Bronchial epithelial cell (primary cell): ENCODE measurements at places on chromosomes 5 and 9. TPM values are rescaled to one million over a fixed set of nuclear protein-coding genes. Genes with fewer than 3 reads are reported as not detected.

The WNT8A gene
- not detected in 2 replicates for total RNA-seq

- no peak for DNase-seq
Measured at GRCh38 chr5:90473396-90474234, 956 bp downstream of the MBLAC2 start.

The ANKH gene
- 11.1 and 12.9 TPM in 2 replicates for total RNA-seq

The PCDHA1 gene
- under 0.01 TPM in 1 of 2 replicates, not detected in the other for total RNA-seq

- DNase-seq, result no peak
Measured at GRCh38 chr5:175538576-175538975, 60.2 kb downstream of the SFXN1 start.

GRCh38 chr9:34551751-34552605 is 29.2 kb upstream of the ENHO start:
- no peak for DNase-seq

- DNase-seq, result no peak
Measured at GRCh38 chr5:29547236-29547865, 1646.1 kb upstream of the CDH6 start.

The OTP gene
- total RNA-seq, result not detected in 2 replicates

GRCh38 chr5:98906756-98907355 is 22.0 kb downstream of the CHD1 start:
- no peak for DNase-seq

GRCh38 chr5:11182441-11183080 is 421.5 kb upstream of the DAP start:
- DNase-seq, result peak; percentile 7

DNA sequence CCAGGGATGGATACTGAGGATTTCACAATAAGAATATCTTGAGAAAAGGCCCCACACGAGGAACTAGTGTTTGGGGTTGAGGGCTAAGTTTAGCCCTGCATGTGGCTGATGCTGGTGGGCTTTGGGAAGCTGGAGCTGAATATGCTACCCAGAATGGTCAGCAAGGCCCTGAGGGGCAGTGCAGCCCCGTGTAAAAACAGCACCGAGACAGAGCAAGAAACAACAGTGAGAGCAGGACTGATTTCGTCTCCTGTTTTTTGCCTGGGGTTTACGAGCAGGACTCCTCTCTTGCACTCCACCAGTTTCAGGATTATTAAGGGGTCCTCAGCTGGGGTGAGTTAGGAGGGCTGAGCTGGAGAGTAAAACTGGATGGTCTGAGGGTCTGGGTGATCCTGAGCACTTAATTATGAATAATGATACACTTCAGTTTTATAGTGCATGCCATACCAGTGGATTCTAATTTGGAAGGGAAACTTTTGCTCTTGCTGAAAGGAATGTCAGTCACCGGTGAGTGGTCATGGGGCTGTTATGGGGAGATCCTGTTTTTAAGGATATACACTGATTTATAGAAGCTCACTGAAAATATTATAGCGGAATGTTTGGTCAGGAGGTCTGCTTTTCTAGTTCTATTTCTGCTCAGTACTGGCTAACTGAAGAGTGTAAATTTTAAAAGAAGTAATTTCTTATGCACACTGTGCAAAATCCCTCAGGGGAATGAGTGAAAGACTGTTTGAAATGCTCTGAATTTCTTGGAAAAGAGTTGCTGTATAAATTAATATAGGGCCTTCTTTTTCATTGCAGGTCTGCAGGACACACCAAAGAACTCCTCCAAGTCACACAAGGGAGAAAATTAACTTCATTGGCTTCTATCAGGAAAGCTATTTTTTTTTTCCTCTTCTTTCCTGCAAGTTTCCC is 42.7 kb upstream of the NFIB start:
- DNase-seq, result no peak

The GPR150 gene
- 0.26 TPM in 2 replicates for total RNA-seq

GRCh38 chr9:95778957-95779356 is 96.5 kb upstream of the ERCC6L2 start:
- DNase-seq, result peak; percentile 42

The CARD9 gene
- 0.51 and 0.53 TPM in 2 replicates for total RNA-seq

The SPATA31C1 gene
- total RNA-seq, result not detected in 2 replicates

DNA sequence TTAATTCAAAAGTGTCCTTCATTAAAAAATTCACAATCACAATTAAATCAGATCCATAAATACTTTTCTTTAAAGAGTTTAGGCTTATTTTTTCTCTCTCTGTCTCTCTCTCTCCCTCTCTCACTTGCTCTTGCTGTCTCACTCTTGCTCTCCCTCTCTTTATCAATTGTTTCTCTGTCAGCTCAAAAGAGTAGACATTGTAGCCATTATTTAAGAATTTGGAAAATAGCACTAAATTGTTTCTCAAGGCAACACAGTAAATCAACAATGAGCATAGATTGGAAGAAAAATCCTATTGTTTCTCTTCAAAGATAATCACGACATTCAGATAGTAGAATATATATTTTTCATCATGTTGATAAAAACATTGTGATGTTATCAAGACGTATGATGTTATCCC is 1114.0 kb downstream of the PTPRD start:
- DNase-seq, result no peak

GRCh38 chr9:18208166-18209059 is 265.5 kb upstream of the ADAMTSL1 start:
- peak; percentile 73 for DNase-seq

- DNase-seq, result no peak
Measured at GRCh38 chr9:112315331-112316257, 17.8 kb downstream of the PTBP3 start.

GRCh38 chr5:36777105-36777757 is 99.3 kb upstream of the NIPBL start:
- peak; percentile 25 for DNase-seq

GRCh38 chr9:79581794-79582193 is 10.0 kb downstream of the TLE4 start:
- peak; percentile 82 for DNase-seq

DNA sequence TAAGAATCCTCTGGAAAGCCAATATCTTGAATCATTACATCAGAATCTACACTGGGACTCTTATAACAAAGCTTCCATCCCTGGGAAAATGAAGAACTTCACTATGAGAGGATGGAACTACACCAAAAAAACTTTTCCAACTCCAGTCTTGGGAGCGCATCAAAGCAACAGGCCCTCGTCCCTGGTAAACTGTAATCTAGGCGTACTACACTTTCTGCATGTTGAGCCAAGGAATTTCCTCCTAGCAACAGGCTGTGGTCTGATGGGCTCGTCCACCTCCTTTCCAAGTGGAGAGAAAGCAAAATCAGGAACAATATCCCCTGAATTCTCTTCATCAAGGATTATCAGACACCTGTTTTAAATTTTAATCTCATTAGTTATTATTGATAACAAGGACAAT is 94.1 kb downstream of the NFIB start:
- DNase-seq, result no peak

DNA sequence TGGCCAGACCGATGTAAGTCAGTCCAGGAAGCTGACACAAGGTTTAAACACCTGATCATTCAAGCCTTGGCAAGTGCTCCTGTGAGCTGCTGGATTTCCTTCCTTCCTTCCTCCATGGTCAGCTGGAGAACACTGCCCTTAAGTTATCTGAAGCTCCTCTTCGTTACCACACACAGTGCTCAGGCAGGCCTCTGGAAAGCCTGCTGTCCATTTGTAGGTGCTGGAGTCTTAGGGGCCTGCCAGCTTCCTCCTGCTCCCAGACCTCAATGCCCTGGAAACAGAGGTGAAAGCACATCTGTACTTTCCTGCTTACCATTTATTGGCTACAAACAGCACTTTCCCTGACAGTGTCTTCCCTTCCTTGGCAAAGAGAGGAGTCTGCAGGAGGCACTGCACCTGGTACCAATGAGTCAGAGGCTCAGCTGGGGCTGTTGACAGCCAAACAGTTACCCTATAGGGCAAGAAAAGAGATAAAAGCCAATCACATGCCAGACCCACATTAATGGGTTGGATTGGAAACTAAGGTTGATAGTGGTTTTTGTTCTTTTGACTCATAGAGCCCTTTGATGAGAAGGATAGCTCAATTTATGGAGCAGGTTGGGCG is 72.6 kb upstream of the PUM3 start:
- DNase-seq, result peak; percentile 4

DNA sequence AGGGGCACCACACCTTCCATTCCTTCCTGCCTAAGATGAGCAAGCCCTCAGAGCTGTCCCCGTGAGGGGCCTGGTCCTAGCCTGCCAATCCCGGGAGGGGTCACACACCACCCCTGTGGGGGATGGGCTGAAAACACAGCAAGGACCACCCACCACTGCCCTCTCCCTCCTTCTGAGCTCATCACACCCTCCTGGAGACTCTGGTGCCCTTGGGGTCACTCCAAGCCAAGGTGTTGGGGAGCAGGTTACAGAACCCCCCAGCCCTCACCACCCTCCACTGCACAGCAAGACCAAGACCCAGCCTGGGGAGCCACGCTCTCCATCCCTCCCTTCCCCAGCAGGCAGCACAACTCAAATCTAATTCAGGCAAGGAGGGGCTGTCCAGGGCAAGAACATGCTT is 60.5 kb upstream of the PPP1R26 start:
- DNase-seq, result no peak

GRCh38 chr9:33186457-33187168 is 19.5 kb upstream of the B4GALT1 start:
- DNase-seq, result peak; percentile 95

GRCh38 chr5:145104106-145104505 is 731.0 kb downstream of the PRELID2 start:
- no peak for DNase-seq

- DNase-seq, result no peak
Measured at GRCh38 chr9:8477450-8477849, 677.9 kb upstream of the DMAC1 start.

The XPA gene
- total RNA-seq, result 4.2 and 7.8 TPM in 2 replicates

- DNase-seq, result no peak
Measured at GRCh38 chr9:123364241-123364824, 8.3 kb downstream of the CRB2 start.

GRCh38 chr9:125908966-125909365 is 161.8 kb downstream of the PBX3 start:
- DNase-seq, result no peak

- DNase-seq, result no peak
Measured at GRCh38 chr5:62977661-62978060, 399.0 kb downstream of the LRRC70 start.

DNA sequence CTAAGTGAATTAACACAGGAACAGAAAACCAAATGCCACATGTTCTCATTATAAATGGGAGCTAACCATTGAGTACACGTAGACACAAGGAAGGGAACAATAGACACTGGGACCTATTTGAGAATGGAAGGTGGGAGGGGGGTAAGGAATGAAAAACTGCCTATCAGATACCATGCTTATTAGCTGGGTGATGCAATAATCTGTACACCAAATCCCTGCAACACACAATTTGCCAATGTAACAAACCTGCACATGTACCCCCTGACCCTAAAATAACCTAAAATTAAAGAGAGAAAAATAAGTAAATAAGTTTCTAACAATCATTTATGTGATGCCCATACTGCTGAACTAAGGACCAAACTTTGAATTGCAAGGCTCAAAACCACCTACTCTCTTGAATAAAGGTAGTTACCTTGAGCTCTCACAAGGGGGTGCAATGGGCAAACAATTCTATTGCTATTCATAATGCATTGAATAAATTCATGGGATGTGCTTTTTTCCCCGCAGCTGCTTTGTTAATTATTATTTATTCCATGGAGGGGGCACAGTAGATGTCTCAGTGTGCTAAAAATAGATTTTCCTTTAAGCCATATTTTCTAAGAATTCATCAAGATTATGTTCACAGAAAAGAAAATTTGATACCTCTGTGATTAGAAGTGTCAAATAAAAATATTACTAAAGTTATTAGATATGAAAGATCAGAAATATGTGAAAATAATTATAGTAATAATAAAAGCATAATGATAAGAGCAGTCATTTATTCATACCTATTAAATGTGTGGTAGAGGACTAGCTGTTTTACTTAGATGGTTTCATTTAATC is 76.2 kb upstream of the PTPN3 start:
- DNase-seq, result peak; percentile 63

- DNase-seq, result no peak
Measured at GRCh38 chr5:122332599-122333555, 20.8 kb downstream of the SNCAIP start.

GRCh38 chr5:174313615-174314014 is 268.1 kb downstream of the NSG2 start:
- DNase-seq, result no peak

The GABRA1 gene
- not detected in 2 replicates for total RNA-seq

The TNFAIP8 gene
- total RNA-seq, result 51.9 and 57.1 TPM in 2 replicates

DNA sequence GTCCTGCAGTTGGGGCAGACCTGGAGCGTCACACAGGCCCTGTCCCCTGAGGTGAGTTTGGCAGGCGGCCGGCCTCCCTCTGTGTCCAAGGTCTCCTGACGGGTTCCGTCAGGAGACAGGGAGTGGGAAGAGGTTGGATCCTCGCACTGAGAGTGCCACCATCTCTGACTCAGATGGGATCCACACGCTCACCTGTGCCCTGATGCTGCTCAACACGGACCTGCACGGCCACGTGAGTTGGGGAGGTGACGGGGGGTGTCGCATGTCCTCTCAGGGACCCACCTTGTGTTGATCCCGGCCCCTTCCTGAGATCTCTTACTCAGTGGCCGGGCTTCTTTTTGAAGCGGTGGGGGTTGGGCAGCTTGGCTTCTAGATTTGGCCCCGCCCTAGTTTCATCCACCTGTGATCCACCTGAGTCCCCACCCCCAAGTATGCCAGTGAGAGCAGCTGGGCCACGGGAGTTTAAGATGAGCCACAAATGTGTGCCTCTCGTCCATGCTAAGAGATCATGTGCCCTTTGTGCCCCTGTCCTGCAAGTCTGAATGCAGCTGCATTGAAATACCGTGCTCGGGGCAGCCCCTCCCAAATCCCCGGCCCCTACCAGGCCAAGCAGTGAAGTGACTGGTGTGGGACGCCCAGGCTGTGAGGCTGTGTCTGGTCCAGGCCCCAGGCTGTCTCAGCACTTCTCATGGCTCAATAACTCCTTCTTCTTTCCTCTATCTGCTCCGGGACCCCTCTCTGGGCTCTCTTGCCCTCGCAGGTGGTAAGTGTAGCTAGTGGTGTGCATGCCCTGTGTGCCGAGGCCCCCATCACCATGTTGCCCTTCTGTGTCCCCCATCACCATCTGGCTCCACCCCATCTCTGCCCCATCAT is 27.2 kb downstream of the PSD2 start:
- DNase-seq, result no peak

DNA sequence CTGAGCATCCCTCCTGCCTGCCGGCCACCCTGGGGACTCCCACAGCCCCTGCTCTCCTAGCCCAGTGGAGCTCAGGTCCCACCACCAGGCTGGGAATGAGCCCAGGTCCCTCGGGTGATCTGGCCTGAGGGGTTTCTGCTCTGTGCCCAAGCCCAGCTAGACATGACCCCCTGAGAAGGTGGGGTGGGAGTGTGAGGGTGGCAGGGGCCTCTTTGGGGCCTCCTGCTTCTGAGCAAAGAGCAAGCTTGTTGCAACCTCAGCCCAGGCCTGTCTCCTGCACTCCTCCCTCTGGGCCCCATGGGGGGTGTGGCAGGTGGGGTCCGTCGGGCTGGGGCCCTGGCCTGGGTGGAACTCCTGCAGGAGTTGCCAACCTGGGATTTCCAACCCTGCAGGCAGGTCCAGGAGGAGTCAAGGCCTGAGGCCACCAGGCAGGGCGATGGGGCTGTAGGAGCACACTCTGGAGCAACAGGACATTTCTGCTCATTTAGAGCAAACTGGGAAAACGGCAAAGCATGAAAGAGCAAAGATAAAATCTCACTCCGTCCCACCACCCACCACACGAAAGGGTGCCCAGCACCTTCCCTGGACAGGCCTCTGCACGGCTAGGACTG is 11.4 kb upstream of the NRARP start:
- DNase-seq, result no peak

- no peak for DNase-seq
Measured at GRCh38 chr9:137320555-137321384, 18.7 kb upstream of the NRARP start.
